ENCODE measurements at places on chromosomes 1 and 21.

GRCh38 chr1:71037829-71038620, 9.6 kb downstream of the PTGER3 start:
- DNase-seq, result no peak

- DNase-seq, result no peak
Observed at GRCh38 chr1:89429062-89429461, 65.2 kb downstream of the GBP6 start.

DNA sequence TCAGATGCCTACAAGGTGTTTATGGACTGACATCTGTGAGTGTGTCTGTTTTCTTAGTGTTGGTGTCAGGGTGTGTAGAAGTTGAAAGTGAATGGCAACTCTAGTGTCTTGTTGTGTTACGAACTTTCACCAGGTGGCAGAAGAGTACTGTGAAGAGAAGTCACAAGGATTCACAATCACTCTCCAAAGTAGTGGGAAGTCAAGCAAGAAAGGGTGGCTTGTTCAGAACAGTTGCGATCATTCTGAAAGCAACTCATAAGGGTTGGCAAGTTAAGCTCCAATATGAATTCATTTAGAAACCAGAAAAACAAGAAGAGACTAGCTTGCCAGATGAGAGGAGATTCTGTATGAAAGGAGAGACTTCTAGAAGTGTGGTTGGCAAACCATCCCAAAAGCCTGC, 86.1 kb downstream of the FASLG start:
- peak; percentile 40 for DNase-seq

- DNase-seq, result no peak
Observed at GRCh38 chr1:1127551-1128451, 11.9 kb upstream of the C1orf159 start.

- no peak for DNase-seq
Observed at GRCh38 chr1:67393240-67393639, 37.0 kb downstream of the SERBP1 start.

DNA sequence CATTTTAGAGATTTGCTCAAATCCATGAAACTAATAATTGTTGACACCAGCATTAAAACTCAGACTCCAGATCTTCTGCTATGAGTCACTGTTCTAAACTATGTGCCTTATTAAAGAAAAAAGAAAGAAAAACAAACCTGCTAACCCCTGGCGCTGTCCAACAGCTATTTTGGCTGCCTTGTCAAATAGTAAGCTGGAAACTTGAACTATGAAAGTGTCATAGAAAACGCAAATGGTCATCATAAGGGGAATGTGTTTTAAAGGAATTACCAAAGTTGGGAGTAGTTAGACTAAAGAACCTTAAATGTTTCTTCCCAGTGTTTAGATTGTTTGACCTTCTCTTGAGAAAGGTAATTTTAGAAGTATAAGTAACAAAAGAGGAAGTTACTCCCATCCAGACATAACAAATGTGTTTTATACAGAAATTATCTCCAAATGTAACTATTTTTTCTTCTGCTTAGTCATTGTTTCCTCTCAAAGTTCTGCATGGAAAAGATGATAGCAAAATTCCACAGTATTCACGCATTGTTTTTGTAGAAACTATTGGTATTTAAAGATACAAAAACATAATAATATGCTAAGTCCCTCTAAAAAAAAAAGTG, 272.4 kb downstream of the TPR start:
- DNase-seq, result no peak

- no peak for DNase-seq
Observed at GRCh38 chr21:38067086-38067739, 151.0 kb upstream of the KCNJ6 start.

GRCh38 chr1:6873298-6874015, 88.2 kb downstream of the CAMTA1 start:
- no peak for DNase-seq

DNA sequence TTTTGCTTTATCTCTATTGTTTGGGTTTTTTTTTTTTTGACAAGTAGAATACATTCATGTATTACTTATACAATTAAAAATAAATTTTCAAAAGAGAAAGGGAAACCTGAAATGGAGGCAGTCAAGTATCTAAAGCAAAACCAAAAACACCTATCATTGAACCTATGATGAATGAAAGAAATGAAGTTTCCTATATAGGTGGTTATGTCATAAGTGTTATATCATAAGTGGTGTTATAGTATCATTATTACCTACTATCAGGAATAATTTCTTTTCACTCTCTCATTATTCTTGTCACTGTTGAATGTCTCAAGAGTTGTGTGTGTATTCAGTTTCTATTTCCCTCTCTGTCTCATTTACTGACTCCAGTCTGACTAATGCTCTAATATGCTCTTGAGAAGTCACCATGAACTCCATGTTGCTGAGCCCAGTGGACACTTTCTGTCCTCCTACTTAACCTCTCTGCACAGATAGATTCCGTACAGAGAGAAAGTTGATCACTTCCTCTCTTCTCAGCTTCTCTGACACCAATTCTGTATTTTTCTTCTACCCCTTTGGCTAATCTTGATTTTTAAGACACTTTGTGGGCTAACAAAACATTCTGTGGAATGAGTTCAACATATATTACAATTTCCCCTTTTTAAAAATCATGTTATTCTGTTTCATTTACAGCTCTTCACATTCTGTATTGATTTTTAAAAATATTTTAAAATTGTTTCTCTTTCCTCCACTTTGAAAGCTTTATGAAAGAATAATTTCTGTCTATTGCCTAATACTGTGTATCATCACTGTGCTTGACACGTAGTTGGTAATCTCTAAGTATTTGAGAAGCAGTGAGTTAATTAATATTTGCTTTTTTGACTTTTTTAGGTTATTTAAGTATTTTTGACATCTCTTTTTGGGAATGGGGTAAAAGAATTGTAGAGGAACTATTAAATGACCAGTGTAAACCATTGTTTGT, 50.1 kb downstream of the RASAL2 start:
- no peak for DNase-seq

GRCh38 chr1:75152092-75152491, 17.9 kb downstream of the LHX8 start:
- DNase-seq, result no peak

GRCh38 chr1:3405974-3406867, 48.2 kb upstream of the ARHGEF16 start:
- DNase-seq, result no peak

DNA sequence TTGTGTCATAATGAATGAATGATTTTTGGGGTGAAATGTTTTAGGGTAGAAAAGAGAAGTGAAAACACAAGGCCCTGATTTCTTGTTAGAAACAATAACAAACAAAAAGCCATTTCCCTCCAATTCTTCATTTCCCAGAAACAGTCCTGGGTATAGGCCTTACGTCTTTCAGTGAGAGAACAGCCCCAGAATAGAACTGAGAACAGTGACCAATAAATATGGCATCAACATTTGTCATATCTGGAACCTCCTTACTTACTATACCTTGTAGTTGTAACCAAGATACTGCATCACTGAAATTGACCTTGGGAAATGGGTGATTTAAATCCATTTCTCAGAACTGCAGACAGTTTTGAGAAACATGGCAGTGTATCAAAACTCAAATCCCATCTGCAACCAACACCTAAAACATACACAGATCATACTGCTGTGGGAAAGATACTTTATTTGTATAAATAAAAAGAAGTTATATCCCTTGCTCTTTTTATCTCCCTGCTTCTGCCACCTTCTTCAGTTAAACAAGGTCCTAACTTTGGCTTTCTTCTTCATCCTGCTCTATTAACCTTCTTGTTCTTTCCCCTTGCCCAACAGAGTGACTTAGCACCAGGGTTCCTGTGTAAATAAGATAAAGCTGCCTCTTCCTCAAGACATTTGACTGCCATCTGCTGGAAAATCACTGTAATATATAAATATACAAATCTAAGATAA, 19.5 kb downstream of the XKR8 start:
- DNase-seq, result no peak

- DNase-seq, result no peak
Observed at GRCh38 chr1:162625679-162626078, 6.6 kb upstream of the DDR2 start.

DNA sequence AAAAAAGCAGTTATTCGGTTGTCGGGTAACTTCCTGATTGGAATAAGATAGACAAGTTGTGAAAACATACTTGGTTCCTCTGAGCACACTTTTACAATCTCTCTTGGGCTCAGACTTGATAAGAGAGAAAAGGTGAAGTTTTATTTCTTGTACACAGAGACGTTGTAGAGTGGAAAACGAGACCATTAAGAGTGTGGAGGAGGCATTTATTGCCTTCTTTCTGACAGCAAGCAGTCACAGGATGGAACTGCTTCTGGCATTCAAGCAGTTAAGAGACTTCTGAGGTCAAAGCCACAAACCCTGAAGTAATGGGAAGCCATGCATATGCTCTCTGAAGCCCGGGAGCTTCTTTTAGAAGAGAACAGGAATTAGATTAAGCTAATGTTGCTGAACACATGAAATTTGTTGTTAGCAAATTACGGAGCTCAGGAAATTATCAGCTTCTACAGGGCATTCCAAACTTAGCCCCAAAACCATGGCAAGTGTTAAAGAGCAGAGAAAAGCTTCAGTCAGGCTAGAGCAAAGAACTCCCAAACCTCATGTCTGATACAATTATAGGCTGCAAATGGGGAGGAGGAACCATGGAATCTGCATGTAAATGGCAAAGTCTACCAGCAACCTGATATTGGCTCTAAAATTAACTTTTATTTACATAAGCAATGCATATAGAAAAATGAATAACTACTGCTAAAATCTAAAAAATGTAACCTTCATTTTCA, 26.0 kb downstream of the S1PR1 start:
- DNase-seq, result no peak

GRCh38 chr1:225572422-225572821, 80.5 kb downstream of the ENAH start:
- no peak for DNase-seq

- no peak for DNase-seq
Observed at GRCh38 chr1:200999667-201000066, 23.8 kb downstream of the KIF21B start.

GRCh38 chr1:61724506-61724812, 482 bp downstream of the TM2D1 start:
- no peak for DNase-seq

- DNase-seq, result no peak
Observed at GRCh38 chr1:217586586-217586985, 44.3 kb downstream of the GPATCH2 start.

- DNase-seq, result no peak
Observed at GRCh38 chr1:28449904-28450303, 55.9 kb upstream of the RCC1 start.

DNA sequence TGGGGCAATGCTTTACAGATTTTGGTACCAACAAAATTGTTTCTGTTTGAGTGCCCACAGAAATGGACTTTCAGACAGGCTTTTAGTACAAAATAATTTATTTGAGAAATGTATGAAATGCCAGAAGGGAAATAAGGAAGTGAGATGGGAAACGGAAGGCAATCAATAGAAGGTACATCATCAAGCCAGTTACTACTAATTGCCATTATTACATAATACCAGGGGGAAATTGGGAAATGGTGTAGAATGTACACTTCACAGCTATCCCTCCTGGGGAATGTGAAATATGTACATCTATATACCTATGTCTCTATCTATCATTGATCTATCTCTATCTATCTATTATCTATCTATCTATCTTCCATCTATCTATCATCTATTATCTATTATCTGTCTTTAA, 264.6 kb upstream of the B3GALT2 start:
- DNase-seq, result no peak

GRCh38 chr1:245276445-245276844, 121.7 kb downstream of the KIF26B start:
- no peak for DNase-seq

DNA sequence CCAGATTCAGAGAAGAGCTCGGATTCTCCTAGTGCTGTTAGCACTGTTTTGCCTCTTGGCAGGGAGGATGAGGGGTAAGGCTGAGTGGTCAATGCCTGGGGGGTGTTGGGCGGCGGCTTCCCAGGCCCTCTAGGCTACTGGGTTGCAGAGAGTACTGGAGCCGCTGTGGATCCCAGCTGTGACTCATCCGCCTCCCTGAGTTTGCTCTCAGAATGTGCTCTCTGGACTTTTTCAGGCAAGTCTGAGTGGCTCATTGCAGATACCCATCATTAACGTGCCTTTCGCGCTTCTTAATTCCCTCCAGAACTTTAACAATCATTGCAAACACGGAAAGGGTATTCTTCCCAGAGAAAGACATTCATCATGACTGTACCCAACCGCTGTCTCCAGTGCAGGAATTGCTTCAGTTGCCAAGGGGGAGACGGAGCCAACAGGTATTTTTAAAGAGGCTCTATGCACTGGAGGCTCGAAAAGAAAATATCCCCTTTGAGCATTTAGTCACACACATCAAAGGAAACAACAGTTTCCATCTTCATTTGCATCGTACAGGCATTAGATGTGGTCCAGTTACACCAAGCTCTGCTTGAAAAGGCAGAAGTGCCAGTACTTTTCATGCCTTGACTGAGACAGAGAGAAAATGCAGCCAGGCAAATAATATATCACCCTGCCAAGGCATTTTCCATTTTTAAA, 14.4 kb upstream of the CAMTA1 start:
- no peak for DNase-seq

DNA sequence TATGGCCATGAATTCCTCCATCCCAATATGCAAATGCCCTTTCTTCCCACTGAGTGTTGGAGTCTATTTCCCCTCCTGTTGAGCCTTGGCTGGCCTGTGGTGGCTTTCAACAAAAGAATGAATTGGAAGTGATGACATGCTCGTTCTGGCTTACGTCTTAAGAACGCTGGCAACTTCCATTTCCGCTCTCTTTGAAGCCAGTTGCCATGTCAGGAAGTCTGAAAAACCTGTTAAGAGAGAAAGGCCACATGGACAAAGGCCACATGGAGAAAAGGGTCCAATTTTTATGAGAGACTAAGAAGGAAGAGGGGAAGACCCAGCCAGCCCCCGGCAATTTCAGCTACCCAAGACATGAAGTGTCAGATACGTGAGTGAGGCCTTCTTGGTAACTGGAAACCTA, 45.6 kb upstream of the GADD45A start:
- no peak for DNase-seq

- DNase-seq, result no peak
Observed at GRCh38 chr1:54380290-54380882, 25.8 kb downstream of the SSBP3 start.

DNA sequence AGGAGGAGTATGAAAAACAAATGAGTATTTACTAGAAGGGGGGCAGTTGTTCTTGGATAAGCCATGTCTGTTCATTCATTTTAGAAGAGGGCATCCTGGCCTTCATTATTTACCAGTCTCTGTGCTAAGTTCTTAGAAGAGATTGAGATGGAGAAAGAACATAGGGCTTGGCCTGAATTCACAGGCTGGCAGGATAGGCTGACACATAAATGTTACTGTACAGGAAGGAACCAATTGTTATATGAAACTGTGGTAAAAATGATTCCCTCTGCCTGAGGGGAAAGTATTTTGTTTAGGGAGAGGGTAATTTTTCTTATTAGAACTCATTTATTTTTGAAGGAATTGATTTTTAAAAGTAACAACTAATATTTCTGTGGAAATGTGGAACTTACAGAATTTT, 99.5 kb downstream of the MAN1A2 start:
- DNase-seq, result no peak

DNA sequence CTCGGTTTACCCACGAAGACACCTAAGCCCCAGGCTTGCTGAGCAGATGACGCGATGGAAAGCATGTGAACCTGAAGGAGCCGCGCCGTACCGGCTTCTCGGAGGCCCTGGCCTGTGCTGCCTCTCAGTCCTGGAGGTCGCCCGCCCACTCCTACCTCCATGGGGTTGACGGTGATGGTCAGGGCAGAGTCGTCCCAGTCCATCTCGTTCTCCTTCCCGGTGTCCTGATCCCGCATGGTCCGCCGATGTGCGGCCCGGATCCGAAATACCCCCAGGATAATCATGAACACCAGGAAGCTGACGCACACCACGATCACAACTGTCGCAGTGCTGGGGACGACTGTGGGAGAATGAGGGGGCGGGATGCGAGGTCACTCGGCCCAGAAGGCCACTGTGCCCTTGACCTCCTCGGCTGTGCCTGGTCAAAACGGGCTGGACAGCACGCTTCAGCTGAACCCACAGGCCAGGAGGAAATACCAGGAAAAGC, 79.6 kb downstream of the PIK3CD start:
- DNase-seq, result no peak
